ENCODE measurements at places on chromosomes 5 and 9. TPM values are rescaled to one million over a fixed set of nuclear protein-coding genes. Genes with fewer than 3 reads are reported as not detected.
A peak's percentile ranks its signal among the peaks of the same experiment; 100 is the strongest.

The TUT7 gene
- 16.5 TPM for total RNA-seq

The LCN1 gene
- total RNA-seq: not detected

The FAM163B gene
- not detected for total RNA-seq

The PCDHB9 gene
- 2.5 TPM for total RNA-seq

The LRRC26 gene
- not detected for total RNA-seq

The PFN3 gene
- total RNA-seq: not detected

The PAPPA gene
- 31.5 TPM for total RNA-seq

The AHRR gene
- total RNA-seq: 33.7 TPM

The LCN6 gene
- not detected for total RNA-seq

The ROR2 gene
- 12.9 TPM for total RNA-seq

DNA sequence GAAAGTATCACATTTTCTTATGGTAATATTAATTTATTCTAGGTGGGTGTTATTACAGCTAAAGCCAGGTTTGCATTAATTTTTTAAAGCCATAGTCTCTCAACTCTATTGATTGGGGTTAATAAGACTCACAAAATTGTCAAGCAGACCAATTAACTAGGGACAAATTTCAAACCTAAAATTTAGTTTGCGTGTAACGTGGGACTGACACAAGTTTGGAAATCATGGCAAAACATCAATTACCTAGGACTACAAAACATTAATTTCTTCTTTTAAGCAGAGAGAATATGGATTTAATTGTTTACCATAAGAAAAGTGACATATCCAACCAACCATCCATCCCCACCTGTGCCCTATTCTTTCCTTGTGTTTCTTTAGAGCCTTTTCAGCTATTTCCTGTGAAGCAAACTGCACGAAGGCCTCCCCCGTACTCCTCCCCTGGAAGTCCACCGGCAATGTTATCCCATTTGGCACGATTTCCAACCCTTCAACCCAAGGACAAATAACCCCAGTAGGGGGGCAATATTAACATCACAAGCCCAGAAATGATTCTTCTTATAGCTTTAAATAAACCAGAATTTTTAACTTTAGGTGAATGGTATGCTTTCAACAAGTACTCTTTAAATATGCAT, 4.4 kb downstream of the HNRNPH1 start:
- H3K4me3 ChIP-seq: peak overlapping the region; percentile 82
- no peaks in the 10 kb centered on the region for H3K27me3 ChIP-seq
- H3K27ac ChIP-seq: peak overlapping the region; percentile 85
- peaks cover 33% of the 10 kb centered on the region for H3K4me1 ChIP-seq

GRCh38 chr9:3200331-3200774, 325.4 kb downstream of the RFX3 start:
- H3K27ac ChIP-seq: peak overlapping the region; percentile 71
- H3K4me1 ChIP-seq: peaks cover 18% of the 10 kb centered on the region
- H3K27me3 ChIP-seq: no peaks in the 10 kb centered on the region
- peak overlapping the region; percentile 20 for H3K4me3 ChIP-seq

DNA sequence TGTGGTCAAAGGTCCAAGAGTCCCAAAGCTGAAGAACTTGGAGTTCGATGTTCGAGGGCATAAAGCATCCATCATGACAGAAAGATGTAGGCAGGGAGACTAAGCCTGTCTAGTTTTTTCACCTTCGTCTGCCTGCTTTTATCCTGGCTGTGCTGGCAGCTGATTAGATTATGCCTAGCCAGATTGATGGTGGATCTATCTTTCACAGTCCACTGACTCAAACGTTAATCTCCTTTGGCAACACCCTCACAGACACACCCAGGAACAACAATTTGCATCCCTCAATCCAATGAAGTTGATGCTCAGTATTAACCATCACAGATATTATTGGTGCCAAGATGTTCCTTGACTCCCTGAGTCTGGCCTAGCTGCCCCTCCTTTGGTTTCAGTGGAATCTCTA, 530.8 kb upstream of the CLINT1 start:
- H3K4me1 ChIP-seq: peaks cover 43% of the 10 kb centered on the region
- no peaks in the 10 kb centered on the region for H3K36me3 ChIP-seq
- no peaks in the 10 kb centered on the region for H3K27me3 ChIP-seq
- H3K4me3 ChIP-seq: no peak overlapping the region

GRCh38 chr9:79409182-79409823, 162.5 kb upstream of the TLE4 start:
- no peak overlapping the region for H3K4me3 ChIP-seq
- no peaks in the 10 kb centered on the region for H3K36me3 ChIP-seq
- DNase-seq: no peak

DNA sequence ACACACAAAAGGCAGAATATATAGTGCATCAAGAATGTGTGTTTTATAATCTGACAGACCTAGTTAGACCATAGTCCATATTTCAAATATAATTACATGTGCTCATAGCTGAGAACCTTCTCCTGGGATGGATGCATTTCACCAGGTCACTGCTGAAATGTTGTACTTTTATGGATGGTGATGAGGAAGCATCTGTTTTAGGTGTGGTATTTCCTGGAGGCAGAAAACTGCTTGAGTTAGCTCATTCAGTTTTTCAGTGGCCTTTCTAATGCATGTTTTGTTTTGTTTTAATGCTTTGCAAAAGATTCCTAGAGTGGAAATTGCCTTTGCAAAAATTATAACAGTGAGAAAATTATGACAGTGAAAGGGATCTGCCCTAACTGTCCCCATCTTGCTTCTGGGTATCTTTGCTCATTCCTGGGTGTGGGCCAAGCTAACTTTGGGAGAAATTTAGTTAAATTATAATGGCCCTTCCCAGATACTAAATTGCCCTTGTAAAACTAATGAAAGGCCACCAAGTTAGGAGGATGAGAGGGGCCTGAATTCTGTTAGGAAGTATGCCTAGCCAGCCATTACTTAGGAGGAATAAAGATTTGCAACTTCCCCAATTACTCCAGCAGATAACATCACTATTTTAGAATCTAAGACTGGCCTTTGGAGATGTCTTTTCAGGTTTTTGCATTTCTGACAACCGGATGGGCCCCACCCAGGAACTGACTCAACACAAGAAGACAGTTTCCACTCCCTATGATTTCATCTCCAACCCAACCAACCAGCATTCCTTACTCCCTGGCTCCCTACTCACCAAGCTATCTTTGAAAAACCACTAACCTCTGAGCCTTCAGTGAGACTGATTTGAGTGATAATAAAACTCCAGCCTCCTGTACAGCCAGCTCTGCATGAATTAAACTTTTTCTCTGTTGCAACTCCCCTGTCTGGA, 7.0 kb upstream of the IL12B start:
- peak overlapping the region; percentile 55 for H3K27ac ChIP-seq
- no peaks in the 10 kb centered on the region for H3K36me3 ChIP-seq
- H3K4me1 ChIP-seq: peaks cover 38% of the 10 kb centered on the region
- DNase-seq: peak; percentile 84
- H3K4me3 ChIP-seq: no peak overlapping the region

- H3K4me1 ChIP-seq: peaks cover 5% of the 10 kb centered on the region
- H3K36me3 ChIP-seq: no peaks in the 10 kb centered on the region
- H3K4me3 ChIP-seq: no peak overlapping the region
- no peak for DNase-seq
- H3K27ac ChIP-seq: no peak overlapping the region
Observed at GRCh38 chr9:122214507-122214906, 14.2 kb downstream of the LHX6 start.

DNA sequence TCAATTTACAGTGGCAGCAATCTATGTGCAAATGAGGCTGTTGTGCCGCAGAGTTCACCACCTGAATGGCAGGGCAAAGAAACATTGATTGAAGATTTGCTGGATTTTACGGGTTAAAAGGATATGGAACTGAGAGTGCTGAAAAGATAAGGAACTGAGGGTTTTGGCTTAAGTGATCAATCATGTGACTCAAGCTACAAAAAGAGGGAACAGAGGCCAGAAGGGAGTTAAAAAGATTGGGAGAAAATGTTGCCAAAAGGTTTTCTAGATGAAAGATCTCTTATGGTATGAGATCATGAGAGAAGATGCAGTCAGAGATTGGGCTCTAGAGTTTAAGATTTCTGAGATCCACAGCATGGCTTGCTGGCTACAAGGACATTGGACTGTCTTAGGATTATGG, 7.9 kb upstream of the RIMOC1 start:
- H3K4me1 ChIP-seq: no peaks in the 10 kb centered on the region
- no peak overlapping the region for H3K4me3 ChIP-seq
- no peak overlapping the region for H3K27ac ChIP-seq
- DNase-seq: no peak

DNA sequence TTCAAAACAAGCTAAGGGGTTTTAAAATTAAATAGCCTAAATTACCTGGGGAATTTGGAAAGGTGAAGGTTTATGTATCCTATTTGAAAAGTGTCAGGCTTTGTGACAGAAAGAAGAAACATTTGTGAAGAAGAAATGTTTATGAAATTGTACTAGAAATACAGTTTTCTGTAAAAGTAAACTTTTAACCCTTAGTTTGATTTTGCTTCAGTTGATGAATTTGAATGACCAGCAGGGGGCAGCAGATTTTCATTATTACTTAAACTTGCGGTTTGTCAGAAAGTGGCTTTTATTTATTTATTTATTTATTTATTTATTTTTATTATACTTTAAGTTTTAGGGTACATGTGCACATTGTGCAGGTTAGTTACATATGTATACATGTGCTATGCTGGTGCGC, 58.1 kb downstream of the NNT start:
- DNase-seq: peak; percentile 71
- no peak overlapping the region for H3K27ac ChIP-seq
- no peak overlapping the region for H3K4me3 ChIP-seq
- no peaks in the 10 kb centered on the region for H3K27me3 ChIP-seq
- peaks cover 14% of the 10 kb centered on the region for H3K36me3 ChIP-seq

GRCh38 chr9:81470864-81471263, 218.5 kb downstream of the TLE1 start:
- no peak overlapping the region for H3K27ac ChIP-seq
- no peak overlapping the region for H3K4me3 ChIP-seq
- no peak for DNase-seq
- peaks cover 17% of the 10 kb centered on the region for H3K27me3 ChIP-seq

DNA sequence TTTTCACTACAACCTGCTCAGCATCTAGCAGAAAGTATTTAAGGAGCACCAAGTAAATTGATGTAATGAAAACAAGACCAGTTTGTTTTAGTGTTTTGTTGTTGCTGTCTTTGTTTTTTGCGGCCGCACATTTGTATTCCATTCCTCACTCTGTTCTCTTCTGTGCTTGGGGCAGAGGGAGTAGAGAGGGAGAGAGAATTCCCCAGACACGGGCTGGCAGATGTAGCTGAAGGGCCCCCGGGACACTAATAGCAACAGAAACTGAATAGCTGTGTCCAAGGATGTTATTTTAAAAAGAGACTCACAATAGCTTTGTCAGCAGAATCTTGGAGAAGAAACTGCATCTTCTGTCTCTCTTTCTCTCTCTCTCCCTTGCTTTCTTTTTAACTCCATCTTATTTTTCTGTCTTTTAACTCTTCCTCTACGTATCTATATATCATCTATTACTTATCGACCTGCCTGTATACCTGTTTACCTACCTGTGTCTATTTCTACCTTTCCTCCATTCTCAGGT, 145.3 kb downstream of the PAPPA start:
- H3K4me1 ChIP-seq: no peaks in the 10 kb centered on the region
- DNase-seq: no peak
- no peak overlapping the region for H3K4me3 ChIP-seq
- H3K27me3 ChIP-seq: no peaks in the 10 kb centered on the region
- H3K27ac ChIP-seq: no peak overlapping the region
- peaks cover 30% of the 10 kb centered on the region for H3K36me3 ChIP-seq

Measured in GM23248 (cell line).